ENCODE measurements at places on chromosomes 7 and 10.

GRCh38 chr7:100152404-100152803 is 3.7 kb downstream of the LAMTOR4 start:
- DNase-seq, result no peak

- no peak for DNase-seq
Observed at GRCh38 chr10:2150288-2150687, 413.0 kb upstream of the ADARB2 start.

DNA sequence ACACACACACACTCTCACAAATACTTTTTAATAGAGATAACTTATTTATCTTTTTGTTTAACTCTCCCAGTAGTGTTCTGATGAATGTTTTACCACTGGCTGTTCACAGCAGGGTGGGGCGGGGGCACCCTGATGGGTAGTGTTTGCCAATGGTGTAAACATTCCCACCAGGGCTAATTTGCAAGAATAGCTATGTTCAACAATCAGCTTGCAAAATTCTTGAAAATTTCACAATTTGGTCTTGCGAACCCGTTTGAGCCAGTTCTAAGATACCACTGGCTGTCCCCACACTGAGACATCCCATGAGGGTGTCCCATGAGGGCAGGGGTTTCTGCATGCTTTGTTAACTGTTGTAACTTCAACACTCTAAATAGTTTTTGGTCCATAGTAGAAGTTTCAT is 348.5 kb downstream of the CXCL12 start:
- no peak for DNase-seq

DNA sequence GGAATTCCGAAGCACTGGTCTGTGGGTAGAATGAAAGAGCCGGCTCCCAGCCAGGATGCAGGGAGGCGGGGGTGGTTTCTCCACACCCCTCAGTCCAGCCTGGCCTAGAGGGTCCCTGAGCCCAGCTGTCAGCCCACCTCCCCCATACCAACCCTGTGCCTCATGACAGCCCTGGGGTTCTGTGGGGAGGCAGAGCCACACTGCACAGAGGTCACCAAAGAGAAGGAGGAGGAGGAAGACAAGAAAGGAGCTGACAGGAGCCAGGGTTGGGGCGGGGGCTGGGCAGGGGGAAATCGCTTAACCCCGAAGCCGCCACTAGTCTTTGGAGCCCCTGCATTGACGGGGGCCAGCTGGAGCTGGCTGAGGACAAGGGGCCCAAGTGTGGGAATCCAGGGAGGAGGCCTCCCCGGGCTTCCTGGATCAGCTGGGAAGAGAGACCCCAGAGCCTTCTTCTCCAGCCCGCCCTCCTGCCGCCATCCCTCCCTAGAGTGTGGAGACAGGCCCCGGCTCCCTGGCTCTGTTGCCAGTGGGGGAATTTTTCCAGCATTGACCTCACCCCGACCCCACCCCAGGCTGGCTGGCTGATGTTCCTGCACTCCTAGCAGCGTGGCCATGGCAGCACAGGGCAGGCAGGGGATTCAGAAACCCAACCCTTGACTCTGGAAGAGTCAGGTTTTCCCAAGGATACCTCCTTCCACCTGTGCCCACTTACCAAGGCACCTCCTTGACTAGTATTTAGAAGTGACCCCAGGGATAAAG is 32.5 kb downstream of the KAZALD1 start:
- no peak for DNase-seq

DNA sequence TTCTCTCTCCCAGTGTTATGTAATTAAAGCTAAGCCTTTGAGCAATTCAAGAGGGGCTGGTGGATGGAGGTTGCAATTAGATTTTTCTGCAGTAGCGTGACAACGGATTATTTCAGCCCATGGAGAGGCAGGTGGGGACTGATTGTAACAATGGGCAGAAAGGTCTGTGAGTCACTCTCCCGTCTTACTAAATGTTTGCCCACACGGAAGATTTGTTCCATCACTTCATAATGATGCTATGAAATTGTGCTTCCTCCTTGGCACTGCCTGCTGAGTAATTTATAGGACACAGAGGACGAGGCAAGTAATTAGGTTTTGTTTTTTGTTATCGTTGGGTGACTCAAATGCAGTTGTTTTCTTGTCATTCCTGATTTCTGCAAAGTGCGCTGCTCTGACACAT is 594.5 kb upstream of the DPP6 start:
- no peak for DNase-seq

- no peak for DNase-seq
Observed at GRCh38 chr7:120164-120991, 72.0 kb upstream of the FAM20C start.

Measured in fibroblast of mammary gland (primary cell).